ENCODE measurements at places on chromosomes 2 and 18. TPM values are rescaled to one million over a fixed set of nuclear protein-coding genes. Genes with fewer than 3 reads are reported as not detected.

The ARHGEF33 gene
- total RNA-seq: 0.18 TPM

The NFATC1 gene
- 0.36 TPM for total RNA-seq

The OTOS gene
- total RNA-seq: not detected

The MC2R gene
- not detected for total RNA-seq

The FTCDNL1 gene
- 0.18 TPM for total RNA-seq

The CCBE1 gene
- total RNA-seq: 93.9 TPM

The TMEM200C gene
- 1.7 TPM for total RNA-seq

The SLC14A1 gene
- 21.7 TPM for total RNA-seq

The EVA1A gene
- 89.2 TPM for total RNA-seq

The PLGLB2 gene
- total RNA-seq: 0.72 TPM

The ABCG8 gene
- total RNA-seq: not detected

The PXDN gene
- total RNA-seq: 153 TPM

The MYCN gene
- total RNA-seq: not detected

The LYPD1 gene
- 79.7 TPM for total RNA-seq

The C2orf81 gene
- total RNA-seq: under 0.01 TPM

The ZNF407 gene
- 25.6 TPM for total RNA-seq

The ARMC9 gene
- total RNA-seq: 46.6 TPM

The ZNF521 gene
- total RNA-seq: 44.7 TPM

Data from IMR-90 (cell line).